ENCODE measurements at places on chromosomes 12 and 14. TPM values are rescaled to one million over a fixed set of nuclear protein-coding genes. Genes with fewer than 3 reads are reported as not detected.

The MIP gene
- total RNA-seq, result not detected

The COX8C gene
- total RNA-seq, result not detected

The CACNA2D4 gene
- total RNA-seq, result 23.6 TPM

The RBMS2 gene
- total RNA-seq, result 4.3 TPM

The OTX2 gene
- total RNA-seq, result not detected

The FOXG1 gene
- total RNA-seq, result not detected

The RIMBP2 gene
- not detected for total RNA-seq

The MYF5 gene
- total RNA-seq, result not detected

The AQP6 gene
- total RNA-seq, result not detected

The WIF1 gene
- total RNA-seq, result not detected

The ASPG gene
- total RNA-seq, result not detected

The RAPGEF3 gene
- total RNA-seq, result 1.4 TPM

The RFLNA gene
- not detected for total RNA-seq

The IL23A gene
- total RNA-seq, result 11.7 TPM

The BCAT1 gene
- 22.8 TPM for total RNA-seq

The TMTC1 gene
- total RNA-seq, result 0.93 TPM

Measured in activated CD4-positive, alpha-beta memory T cell treated with anti-CD3 and anti-CD28 coated beads, Interleukin-2, amount 10 ng/mL, durations not matched to agents 7 days and 5 days (primary cell).